Renal cortical epithelial cell (primary cell): ENCODE measurements at places on chromosomes 5 and 9. TPM values are rescaled to one million over a fixed set of nuclear protein-coding genes. Genes with fewer than 3 reads are reported as not detected.

Gene EMB
- 0.25 and 11.6 TPM in 2 replicates for total RNA-seq

Gene OR2V1
- not detected in 2 replicates for total RNA-seq

Gene TICAM2
- 3.1 and 6.9 TPM in 2 replicates for total RNA-seq

Gene TAF1L
- under 0.01 TPM in 1 of 2 replicates, not detected in the other for total RNA-seq

Gene VCAN
- 269 and 2,590 TPM in 2 replicates for total RNA-seq

Gene GZMA
- not detected in 2 replicates for total RNA-seq

Gene STRBP
- 23.8 and 26.0 TPM in 2 replicates for total RNA-seq

Gene ACTBL2
- total RNA-seq: 5.6 and 8.0 TPM in 2 replicates

Gene DAB2
- total RNA-seq: 14.1 and 117 TPM in 2 replicates

Gene TTLL11
- total RNA-seq: 2.3 and 6.7 TPM in 2 replicates

Gene PCDHGB2
- 0.35 and 2.7 TPM in 2 replicates for total RNA-seq

Gene PPP3R2
- total RNA-seq: not detected in 2 replicates

Gene IFNE
- 9.5 TPM in 1 of 2 replicates, not detected in the other for total RNA-seq

Gene ZNF454
- 0.69 and 4.4 TPM in 2 replicates for total RNA-seq

Gene CD274
- total RNA-seq: 9.8 and 20.7 TPM in 2 replicates

Gene BAAT
- 0.94 and 1.6 TPM in 2 replicates for total RNA-seq

Gene FAM200C
- 2.6 and 4.3 TPM in 2 replicates for total RNA-seq

Gene ANKRD20A1
- total RNA-seq: 0.85 TPM in 1 of 2 replicates, not detected in the other

Gene FRRS1L
- total RNA-seq: 0.50 TPM in 1 of 2 replicates, not detected in the other

Gene BBLN
- 60.3 and 79.9 TPM in 2 replicates for total RNA-seq

Gene CDKN2B
- total RNA-seq: 27.5 and 37.0 TPM in 2 replicates

Gene CAMK4
- total RNA-seq: 0.20 and 1.6 TPM in 2 replicates
